ENCODE measurements at places on chromosomes 7 and 10.

DNA sequence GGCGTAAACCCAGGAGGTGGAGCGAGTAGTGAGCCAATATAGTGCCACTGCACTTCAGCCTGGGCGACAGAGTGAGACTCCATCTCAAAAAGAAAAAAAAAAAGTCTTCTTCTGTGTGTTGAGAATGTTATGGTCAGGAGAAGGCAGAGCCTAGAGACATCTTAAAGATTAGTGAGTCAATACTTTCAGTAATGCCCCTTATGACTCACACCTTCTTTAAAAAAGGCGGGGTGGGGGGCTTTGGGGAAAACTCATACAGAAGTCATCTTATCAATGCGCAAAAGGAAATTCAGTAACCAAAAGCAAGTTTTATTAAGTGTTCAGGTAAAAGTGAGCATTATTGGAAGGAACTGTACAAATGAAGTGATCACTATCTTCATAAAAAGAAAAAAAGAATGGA lies 1369.8 kb upstream of the LRRTM3 start:
- DNase-seq, result no peak

- DNase-seq, result no peak
These were observed 2.0 kb upstream of the NRAP start for GRCh38 chr10:113665806-113666354.

GRCh38 chr7:70492625-70493024 lies 639.3 kb upstream of the GALNT17 start:
- no peak for DNase-seq

DNA sequence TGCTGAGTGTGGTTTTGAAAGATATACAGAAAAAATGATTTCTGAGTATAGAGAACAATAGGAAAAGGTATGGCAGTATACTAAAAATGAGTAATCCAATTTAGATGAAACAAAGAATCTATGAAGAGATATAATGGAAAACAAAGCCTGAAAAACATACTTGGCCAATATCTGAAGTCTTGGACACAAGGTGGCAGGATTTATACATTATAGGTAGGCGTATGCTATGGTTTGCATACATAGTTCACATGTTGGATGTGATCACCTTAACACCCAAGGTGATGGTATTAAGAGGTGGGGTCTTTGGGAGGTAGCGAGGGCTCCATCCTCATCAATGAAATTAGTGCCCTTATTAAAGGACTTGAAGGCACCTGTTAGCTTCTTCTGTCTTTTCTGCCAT lies 34.5 kb upstream of the BPGM start:
- DNase-seq, result no peak

- no peak for DNase-seq
These were observed 347.9 kb downstream of the TNS3 start for GRCh38 chr7:47233996-47234395.

GRCh38 chr7:73586911-73587310 lies 8.5 kb upstream of the TBL2 start:
- no peak for DNase-seq

DNA sequence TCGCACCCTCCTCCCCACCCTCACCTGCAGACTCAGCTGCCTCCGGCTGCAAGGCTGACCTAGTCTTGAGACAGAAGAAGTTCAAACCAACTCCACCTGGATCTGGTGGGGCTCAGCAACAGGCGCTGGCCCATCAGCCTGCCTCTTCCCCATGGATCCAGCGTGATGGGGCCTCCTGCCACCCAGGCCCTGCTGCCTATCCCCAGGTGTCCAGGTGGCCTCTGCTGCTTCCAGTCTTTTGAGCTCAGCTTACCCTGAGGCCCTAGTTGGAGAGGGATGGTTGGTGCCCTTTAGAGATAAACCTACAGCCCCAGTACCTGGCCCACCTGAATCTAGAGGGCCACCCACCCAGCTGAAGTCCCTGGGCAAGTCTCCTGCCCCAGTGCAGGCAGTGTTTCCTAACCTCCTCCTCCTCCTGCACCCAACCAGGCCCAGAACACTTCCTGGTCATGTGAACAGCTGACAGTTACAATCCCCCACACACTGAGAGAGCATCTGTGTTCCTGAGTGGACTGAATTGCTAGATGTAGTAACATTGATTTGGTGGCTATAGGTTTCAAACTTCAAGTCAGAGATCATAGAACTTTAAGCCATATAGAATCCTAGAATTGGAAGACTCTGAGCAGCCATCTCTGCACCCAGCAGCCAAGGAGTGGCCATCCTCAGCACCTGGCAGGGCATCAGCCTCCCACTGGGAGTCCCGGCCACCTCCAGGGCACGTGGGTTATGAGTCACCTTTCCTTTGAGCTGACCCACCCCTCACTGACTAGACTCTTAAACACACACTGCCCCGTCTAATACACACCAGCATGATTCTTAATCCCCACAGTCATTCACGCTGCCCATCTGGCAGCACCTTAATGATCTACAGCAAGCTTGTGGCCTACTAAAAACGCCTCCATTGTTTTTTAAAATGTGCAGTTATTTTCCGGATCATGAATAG lies 51.9 kb downstream of the ALOX5 start:
- no peak for DNase-seq

DNA sequence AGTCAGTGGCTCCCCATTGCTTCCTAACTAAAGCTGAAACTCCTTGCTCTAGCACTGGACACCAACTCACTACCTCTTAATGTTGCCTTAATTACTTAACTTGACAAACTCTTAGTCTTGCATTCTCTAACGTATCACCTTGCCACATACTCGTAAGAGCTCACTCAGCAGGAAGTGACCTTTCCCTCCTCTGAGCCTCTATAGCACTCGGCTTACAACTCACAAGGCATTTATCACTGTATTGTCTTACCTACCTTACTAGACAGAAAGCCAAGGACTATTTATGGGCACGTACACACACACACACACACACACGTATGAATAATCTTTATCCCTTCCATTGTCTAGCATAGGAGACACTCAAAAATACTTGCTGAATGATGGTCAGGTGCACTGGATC lies 21.2 kb downstream of the CEP41 start:
- DNase-seq, result no peak

GRCh38 chr10:78934532-78934898 lies 134.3 kb upstream of the ZMIZ1 start:
- no peak for DNase-seq

DNA sequence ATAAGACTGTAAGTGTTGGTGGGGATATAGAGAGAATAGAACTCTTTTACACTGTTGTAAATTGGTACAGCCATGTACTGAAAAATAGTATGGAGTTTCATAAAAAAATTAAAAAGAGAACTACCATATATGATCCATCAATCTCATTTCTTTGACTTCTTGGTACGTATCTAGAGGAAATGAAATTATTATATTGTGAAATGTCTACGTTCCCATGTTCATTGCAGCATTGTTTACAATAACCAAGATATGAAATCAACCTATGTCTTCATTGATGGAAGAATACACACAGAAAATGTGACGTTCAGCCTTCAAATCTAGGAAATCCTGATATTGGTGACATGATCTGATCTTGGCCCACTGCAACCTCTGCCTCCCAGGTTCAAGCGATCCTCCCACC lies 32.0 kb downstream of the SHOC2 start:
- no peak for DNase-seq

- DNase-seq, result no peak
These were observed 20.0 kb downstream of the VSIR start for GRCh38 chr10:71753091-71753959.

- no peak for DNase-seq
These were observed 22.2 kb downstream of the MPP7 start for GRCh38 chr10:28280652-28281051.

GRCh38 chr10:84178160-84178609 lies 4.6 kb downstream of the GPR15LG start:
- DNase-seq, result no peak

DNA sequence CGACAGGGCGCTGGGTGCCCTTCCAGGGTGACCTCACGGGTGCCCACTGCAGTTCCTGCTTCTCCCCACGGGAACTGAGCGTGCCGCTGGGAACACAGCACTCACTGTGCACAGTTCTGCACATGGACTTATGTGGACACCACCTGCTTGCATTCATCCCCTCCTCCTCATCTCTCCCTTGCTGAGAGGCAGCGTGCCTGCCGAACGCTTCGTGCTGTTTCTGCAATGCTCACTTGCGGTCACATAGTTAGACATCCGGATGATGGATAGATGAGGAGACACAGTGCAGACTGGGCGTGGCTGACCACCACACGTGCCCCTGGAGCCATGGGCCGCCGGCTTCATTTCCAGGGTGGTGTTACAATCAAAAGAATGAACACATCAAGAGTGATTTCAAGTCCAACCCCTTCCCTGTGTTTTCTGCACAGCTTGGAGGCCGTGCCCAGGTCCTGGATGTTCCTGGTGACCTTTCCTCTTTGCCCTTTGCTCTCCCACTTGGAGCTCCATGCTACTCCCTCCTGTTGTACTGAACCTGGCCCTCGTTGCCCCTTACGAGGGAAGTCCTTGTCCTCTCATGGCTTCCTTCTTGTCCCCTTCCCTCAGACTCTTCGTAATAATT lies 119.4 kb downstream of the VIPR2 start:
- DNase-seq, result no peak

GRCh38 chr7:155164316-155164715 lies 94.2 kb downstream of the HTR5A start:
- no peak for DNase-seq

GRCh38 chr10:76085002-76085816 lies 653.8 kb downstream of the LRMDA start:
- DNase-seq, result no peak

- DNase-seq, result peak; percentile 39
These were observed 51.2 kb upstream of the LAMB4 start for GRCh38 chr7:108181073-108181985.

GRCh38 chr7:137953665-137954470 lies 48.0 kb downstream of the CREB3L2 start:
- DNase-seq, result no peak

DNA sequence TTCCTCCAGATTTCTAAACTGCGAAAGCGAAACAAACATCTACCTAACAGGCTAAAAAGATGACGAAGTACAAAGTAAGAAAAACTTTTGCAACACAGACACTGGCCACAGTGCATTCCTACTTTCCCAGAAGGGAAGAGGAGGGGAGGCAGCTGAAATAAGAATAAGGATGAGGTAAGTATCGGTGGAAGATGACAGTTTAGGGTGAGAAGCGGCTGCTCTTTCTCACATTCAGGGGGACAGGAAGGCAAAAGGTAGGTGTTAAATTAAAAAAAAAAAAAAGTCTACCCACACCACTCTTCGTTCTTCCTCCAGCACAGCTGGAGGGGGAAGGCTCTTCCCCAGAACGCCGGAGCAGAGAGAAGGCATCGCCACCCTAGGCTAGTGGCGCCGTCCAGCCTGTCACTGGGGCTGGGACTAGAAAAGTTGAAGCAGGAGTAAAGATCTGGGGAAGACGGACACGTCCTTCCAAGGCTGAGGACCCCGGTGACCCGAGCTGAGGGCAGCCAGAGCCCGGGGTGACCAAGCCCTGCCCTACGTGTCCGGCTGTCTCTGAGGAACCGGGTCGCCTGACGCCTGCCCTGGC lies 846 bp downstream of the DNAJC1 start:
- DNase-seq, result no peak

DNA sequence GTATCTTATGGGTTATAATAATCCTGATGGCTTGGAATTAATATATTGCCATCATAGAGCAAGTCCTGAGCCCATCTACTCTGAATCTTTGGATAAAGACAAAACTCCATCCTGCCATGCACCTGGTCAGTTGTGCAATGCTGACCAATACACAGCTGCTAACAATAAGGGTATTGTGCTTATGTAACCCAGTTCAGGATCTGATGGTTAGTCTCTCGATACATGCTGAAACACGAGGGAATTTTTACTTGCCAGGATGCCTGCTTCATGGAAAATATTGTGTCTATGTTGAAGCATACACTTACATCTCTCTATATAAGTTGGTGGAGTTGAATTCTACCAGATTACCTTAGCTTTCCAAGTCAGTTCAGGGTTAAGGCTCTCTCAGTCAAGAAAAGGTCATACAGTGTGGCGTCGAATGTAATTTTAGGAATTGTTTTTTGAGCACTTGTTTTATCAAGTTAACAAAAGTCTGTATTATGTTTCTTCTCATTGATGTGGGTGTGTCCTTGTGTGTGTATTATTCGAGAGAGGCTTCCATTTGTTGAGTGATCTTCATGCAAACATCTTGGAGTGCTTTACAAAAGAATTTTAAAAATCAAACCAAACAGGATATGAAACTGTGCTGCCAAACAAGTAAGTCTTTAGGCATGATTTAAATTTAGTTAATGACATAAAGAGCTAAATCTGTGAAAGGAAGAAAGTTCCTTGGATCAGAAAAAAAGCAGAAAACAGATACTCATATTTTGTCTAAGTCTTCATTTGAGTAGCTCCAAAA lies 449.1 kb downstream of the SUGCT start:
- no peak for DNase-seq

- no peak for DNase-seq
These were observed 108.7 kb downstream of the SH2D4B start for GRCh38 chr10:80646366-80646765.

DNA sequence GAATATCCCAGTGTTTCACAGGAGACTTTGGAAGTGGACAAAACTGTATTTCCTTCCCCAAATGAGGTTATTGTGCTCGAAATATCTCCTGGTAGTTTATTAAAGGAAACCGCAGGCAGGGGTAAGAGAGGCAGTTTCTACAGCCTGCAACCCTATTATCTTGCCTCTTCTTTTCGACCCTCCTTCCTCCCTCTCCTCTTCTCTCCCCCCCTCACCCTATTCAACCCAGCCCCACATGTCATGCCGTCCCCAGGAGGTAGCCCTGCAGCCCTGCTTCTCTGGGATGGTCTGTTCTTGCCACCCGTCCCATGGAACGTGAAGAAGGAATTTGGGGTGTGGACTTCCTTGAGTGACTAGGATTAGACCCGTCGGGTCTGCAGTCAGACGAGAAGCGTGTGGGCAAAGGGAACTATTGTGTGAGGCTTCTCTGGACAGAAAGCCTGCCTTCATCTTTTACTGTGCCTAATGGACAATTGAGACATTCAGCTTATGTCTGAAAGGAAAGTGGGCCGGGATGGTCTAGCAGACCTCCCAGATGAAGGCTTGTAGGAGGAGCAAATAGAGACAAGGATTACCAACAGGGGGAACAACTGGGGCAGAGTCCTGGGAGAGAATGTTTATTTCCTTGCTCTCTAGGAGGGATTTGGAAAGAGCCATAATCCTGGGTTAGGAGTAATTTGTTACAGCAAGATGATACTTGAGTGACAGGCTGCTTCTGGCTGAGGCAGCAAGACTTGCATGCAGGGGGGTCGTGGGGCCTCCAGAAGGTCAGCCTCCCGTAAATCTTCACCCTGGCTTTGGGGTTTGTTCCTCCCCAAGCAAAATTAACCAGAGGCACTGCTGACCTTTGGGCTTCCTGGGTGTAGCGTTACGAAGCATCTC lies 77.8 kb downstream of the TCF7L2 start:
- DNase-seq, result no peak

- no peak for DNase-seq
These were observed 92.9 kb downstream of the AHR start for GRCh38 chr7:17391366-17391765.

DNA sequence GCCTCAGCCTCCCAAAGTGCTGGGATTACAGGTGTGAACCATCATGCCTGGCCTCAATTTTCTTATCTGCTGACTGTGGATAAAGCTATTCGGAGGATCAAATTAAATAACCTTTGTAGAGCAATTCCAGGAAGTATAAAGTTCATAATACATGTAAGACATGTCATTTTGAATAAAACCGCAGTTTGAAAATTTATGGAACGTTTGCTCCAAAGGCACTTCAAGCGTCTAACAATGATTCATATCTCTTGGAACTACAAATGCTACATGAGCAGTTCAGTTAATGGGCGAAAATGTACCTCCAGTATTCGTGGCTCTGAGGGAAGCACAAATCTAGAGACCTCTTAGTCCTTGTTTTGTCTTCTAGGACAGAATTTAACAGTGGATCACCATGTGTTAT lies 190.3 kb downstream of the GALNT17 start:
- no peak for DNase-seq

GRCh38 chr10:128047351-128047750 lies 78.9 kb downstream of the MKI67 start:
- no peak for DNase-seq
